ENCODE measurements at places on chromosomes 13 and 19. TPM values are rescaled to one million over a fixed set of nuclear protein-coding genes. Genes with fewer than 3 reads are reported as not detected.

- no peak for DNase-seq
Measured at GRCh38 chr19:34034318-34034846, 137.9 kb upstream of the LSM14A start.

GRCh38 chr19:1304197-1304924, 18.7 kb downstream of the EFNA2 start:
- no peak for DNase-seq

DNA sequence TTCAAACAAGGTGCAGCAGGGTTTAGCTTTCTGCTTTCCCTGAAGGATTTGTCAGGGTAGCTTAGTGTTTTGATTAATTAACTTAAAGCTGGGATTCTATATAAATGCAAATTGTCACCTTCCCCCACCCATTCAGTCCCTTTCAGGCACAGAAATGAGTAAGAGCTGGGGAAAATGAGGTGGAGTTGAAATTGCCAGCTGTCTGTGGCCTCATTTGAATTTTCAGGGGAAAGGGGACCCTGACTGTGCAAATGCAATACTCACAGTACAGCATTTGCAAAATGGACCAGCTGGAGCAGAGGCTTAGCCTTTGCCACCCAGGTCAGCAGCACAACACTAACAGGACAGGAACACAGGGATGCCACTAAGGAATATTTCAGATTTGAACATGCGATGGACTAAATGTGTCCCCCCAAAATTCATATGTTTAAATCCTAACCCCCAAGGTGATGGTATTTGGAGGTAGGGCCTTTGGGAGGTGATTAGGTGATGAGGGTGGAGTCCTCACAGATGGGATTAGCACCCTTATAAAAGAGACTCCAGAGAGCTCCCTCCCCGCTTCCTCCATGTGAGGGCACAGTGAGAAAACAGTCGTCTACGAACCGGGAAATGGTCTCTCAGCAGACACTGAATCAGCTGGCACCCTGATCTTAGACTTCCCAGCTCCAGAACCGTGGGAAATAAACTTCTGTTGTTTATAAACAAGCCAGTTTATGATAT, 59.5 kb upstream of the CYSLTR2 start:
- no peak for DNase-seq

DNA sequence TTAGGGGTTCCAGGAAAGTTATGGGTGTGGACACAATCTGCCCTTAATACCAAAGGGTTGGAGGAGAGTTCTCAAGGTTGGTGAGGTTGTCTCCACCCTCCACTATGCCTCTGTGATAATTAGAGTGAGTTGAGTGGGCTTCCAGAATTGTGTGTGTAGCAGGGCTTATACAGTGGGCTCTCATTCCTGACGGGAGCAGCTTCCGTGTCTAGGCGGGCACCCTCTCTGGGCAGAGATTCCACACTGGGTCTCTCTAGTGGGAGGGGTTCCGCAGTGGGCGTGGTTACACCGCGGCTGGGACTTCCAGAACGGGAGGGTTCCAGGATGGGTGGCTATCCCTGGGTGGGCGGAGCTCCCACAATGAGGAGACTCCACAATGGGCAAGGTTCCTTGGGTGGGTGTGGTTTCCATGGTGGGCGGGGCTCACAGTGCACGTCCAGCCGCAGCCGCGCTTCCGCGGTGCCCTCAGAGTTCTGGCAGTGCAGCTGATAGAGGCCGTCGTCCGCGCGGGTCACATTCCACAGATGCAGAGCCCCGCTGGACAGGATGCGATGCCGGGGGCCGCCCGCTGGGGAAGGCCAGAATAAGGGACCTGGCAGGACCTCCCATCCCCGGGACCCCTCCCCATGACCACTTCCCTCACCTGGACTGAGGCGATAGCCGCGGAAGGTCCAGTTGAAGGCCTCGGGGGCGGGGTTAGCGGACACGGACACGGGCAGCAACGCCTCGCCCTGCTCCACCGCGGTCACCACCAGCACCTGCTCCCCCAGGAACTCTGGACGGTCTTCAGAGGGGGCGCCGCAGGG, 8.4 kb downstream of the NPHS1 start:
- DNase-seq: peak; percentile 61

- peak; percentile 62 for DNase-seq
Measured at GRCh38 chr19:6475321-6476108, 6.1 kb downstream of the DENND1C start.

DNA sequence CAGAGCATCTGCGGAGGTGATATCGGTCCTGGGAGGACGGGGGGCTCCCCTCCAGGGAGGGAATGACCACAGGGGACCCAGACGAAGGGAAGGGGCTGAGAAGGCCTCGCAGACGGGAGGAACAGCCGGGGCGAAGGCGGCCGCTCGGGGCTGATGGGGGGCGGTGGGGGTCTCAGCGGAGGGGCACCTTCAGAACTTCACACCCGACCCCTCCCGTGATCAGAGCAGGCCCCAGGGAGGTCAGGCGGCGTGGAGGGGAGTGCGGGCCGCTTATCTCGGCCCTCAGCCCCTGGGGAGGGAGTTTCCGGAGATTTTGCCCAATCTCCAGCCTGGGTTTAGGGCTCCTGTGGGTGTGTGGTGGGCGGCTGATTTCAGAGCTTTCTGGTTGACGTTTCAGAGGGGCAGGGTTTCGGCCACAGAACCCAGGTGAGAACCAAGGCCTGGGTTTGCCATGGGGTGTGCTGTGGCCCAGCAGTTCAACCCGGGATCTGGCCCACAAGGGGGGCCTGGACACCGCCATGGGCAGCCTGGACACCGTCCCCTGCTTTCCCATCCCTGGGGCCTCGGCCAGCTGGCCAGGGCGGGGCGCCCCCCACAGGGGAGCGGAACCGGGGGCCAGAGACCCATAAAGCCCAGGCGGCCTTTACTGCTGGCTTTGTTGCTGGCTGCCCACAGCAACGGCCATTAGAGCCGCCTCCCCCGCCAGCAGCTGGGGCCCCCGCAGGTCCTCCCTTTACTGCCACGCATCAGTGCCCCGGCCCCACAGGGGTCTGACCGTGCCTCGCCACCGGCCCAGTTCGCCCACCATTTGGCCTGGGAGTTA, 29.0 kb downstream of the ARID3A start:
- DNase-seq: no peak

DNA sequence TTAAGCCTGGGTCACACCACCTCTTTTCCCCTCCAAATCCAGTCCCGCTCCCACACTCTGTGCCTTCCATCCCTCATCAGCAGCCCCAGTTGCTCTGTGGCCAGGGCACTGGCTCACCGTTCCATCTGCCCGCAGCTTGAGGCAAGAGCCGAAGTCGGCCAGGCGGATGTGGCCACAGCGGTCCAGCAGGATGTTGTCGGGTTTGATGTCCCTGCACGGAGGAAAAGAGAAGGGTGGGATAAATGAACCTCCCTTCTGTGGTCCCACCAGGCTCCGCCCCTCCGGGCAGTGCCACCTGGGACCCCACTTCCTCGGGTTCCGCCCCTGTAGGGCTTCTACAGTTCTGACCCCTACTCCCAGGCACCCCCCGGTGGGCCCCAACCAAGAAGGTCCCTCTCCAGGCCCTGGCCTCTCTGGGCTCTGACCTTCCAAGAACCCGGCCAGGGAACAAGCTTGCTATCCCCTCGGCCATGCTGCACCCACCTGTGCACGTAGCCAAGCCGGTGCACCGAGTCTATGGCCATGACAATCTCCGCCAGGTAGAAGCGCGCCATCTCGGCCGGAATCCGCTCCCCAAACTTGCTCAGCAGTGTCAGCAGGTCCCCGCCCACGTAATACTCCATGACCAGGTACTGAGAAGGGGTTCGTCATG, 4.2 kb downstream of the DMPK start:
- peak; percentile 23 for DNase-seq

DNA sequence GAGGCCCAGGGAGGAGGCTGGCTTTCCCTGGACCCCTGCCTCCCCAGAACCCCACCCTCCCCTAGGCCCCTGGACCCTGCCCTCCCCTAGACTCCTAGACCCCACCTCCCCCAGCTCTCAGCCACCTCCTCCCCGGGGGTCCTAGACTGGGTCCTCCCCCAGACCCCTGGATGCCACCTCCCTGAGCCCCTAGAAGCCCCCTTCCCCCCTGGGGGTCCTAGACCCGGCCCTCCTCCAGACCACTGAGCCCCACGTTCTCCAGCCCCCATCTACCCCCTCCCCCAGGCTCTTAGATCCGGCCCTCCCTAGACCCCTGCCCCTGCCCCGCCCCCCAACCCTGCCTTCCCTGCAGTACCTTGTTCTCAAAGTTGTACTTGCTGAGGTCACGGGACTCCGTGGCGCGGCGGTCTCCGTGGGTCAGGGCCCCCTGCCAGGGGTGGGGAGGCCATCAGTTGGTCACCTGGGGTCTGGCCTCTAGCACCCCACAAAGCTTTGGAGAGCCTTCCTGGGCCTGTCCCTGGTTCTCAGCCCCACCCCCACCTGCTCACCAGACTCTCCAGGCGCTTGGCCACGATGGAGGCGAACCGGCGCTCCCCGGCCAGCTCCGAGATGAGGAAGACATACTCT, 8.0 kb downstream of the GPX4 start:
- peak; percentile 93 for DNase-seq

- peak; percentile 51 for DNase-seq
Measured at GRCh38 chr19:4370418-4371041, 27.2 kb downstream of the MPND start.

DNA sequence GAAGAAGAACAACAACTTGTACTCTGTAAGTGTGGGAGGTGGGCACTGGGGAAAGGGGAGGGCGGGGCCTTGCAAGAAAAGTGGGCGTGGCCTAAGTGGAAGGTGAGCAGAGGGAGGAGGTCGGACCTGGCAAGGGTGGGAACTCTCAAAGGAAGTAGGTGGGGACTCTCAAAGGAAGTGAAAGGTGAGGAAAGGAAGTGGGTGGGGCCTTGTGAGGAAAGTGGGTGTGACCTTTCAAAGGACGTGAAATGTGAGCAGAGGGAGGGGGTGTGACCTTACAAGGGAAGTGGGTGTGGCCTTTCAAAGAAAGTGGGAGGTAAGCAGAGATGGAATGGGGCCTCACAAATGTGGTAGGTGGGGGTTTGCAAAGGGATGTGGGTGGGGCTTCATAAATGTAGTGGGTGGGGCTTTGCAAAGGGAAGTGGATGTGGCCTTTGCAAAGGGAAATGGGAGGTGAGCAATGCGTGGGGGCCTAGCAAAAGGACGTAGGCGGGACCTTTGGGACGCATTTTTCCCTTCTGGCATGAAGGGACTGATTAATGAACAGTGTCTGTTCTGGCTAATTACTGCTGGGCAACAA, 25.9 kb downstream of the ACSBG2 start:
- no peak for DNase-seq

GRCh38 chr19:18607226-18608101, 865 bp upstream of the CRLF1 start:
- peak; percentile 95 for DNase-seq

GRCh38 chr19:19651076-19651475, 7.6 kb upstream of the GMIP start:
- peak; percentile 89 for DNase-seq

- DNase-seq: peak; percentile 43
Measured at GRCh38 chr19:47633517-47633916, 24.6 kb downstream of the BICRA start.

- DNase-seq: peak; percentile 73
Measured at GRCh38 chr13:95676105-95676761, 706 bp upstream of the DNAJC3 start.

GRCh38 chr19:41604831-41605230, 22.0 kb downstream of the CEACAM4 start:
- no peak for DNase-seq

DNA sequence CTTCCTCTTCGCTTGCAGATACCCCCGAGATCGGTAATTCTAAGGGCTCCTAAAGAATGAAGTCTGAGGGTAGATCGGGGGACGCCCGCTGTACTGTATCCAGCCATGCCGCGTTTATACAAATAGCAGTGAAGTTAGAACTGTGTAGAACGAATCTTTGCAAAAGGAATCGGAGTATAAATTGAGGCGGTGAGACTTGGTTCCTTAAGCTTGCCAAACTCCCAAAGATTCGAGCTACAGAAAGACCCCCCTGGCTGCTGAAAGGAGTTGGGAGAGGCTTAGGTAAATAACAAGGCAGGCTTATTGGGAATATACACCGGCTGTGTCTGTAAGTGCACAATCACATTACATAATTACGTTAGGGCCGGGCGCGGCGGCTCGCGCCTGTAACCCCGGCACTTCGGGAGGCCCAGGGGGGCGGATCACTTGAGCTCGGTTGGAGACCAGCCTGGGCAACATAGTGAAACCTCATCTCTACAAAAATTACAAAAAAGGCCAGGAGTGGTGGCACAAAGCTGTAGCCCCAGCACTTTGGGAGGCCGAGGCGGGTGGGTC, 12.2 kb downstream of the TMEM160 start:
- DNase-seq: no peak

- no peak for DNase-seq
Measured at GRCh38 chr13:40762849-40763248, 8.1 kb downstream of the MRPS31 start.

DNA sequence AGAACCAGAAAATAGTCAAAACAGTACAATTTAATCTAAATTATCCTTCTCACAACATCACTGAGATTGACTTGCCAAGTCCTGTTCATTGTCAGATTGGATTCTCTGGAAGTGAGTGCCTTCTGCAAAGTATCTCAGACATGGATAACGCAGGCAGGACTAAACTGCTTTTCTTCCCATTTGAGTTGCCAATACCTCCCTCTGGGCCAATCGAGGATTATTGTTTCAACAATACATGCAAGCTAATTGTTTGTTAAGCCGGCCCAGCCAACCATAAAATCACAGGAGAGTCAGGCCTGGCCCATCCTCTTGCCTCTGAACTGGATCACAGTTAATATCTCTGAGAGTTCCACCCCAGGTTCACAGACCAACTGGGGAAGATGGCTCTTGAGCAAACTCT, 240.0 kb downstream of the ENOX1 start:
- DNase-seq: no peak

DNA sequence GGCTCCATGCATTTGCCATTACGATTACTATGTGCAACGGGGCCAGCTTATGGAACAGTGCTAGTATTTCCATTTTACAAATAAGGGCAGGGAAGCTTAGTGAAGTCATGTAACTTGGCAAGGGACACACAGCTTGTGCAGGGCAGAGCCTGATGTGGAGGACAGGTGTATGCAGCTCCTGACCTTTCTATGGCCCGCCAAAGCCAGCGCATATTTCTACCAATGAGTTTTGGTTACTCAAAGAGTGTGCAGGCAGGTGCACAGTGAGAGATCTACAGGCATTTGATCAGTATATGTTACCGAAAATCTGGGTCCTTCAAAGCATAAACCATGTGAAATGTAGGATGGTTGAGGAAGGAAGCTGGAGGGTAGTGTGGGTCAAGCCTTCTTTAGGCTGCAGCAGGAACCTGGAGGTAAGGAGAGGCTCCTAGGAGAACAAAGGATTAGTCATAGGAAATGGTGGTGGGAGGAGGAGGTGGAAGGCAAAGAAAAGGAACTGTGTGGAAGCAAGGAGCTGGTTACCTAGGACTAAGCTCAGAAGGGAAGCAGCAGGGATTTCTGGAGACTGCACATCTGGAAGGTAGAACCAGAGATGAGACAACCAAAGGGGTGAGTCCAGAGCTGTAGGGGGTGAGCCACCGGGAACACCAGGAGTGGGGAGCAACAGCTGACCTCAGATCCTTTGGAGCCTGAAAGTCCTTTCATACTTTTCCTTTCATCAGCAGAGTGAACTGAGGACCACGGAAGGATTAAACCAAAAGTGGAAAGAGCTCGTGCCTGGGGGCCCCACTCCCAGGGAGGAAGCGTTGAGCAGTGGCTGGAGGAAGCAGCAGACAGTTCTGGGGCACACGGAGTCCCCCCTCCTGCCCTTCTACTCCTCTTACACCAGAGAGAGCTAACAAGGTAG, 4.2 kb upstream of the PDX1 start:
- DNase-seq: peak; percentile 39

- no peak for DNase-seq
Measured at GRCh38 chr13:51998723-51999509, 12.3 kb downstream of the ATP7B start.

The NHLRC3 gene
- total RNA-seq: 26.4 TPM

The CIC gene
- 33.6 TPM for total RNA-seq

The WDR18 gene
- 46.6 TPM for total RNA-seq

The C19orf73 gene
- total RNA-seq: not detected

The CYP4F12 gene
- total RNA-seq: not detected

The ZNF99 gene
- under 0.01 TPM for total RNA-seq

The FOXO1 gene
- total RNA-seq: 7.4 TPM

The CD209 gene
- not detected for total RNA-seq

Data from osteoblast (primary cell).